Esophagus mucosa (tissue), 1 donor: ENCODE measurements at places on chromosomes 5 and 9. TPM values are rescaled to one million over a fixed set of nuclear protein-coding genes. Genes with fewer than 3 reads are reported as not detected.

GRCh38 chr5:109756543-109757185 lies 66.9 kb downstream of the MAN2A1 start:
- ATAC-seq = no peak

- ATAC-seq = no peak
Observed at GRCh38 chr5:147051193-147051592, 172.6 kb upstream of the PPP2R2B start.

- peak; percentile 70 for ATAC-seq
Observed at GRCh38 chr5:1950708-1951103, 68.0 kb upstream of the IRX4 start.

DNA sequence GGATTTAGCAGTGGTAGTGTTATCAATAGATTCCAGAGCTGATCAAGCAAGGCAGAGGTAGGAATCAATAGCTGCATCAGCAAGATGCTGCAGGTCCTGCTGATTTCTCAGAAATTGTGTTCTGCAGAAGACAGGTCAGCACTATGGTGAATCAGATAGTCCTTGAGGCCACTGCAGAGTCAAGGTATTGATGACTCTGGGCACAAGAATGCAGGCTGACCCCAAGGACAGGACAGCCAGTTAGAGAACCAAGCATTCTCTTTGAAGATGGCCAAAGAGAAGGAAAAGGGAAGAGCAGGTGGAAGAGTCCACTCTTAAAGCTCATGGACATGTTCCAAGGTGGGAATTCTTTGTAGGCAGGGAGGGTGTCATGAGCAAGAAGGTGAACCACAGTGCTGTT lies 28.0 kb downstream of the PRUNE2 start:
- no peak for ATAC-seq

DNA sequence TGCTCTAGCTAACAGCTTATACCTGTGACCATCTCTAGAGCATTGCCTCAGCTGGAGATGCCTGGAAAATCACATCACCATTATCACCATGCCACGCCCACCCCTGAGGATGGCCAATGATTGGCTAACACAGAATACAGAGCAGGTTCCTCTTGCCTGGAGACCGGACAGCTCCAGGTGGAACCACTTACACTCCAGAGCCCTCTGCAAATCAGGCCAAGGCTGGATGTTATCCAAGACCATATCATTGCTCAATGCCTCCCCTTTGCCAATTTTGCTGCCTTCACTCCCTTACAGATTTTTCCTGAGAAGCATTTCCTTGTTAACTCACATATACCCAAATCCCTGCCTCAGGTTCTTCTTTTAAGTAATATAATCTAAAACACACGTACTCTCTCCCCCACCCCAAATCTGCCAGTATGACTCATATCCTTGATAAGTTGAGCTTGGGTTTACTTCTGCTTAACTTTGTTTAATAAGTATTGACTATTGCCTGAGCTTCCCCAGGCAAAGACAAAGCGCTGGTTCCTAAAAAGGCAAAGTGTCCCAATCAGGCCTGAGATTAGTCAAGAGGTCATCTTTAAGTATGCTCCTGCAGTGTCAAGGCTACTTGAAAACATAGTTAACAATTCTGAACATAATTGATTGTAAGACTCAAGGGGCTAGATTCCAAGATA lies 309.6 kb downstream of the EPB41L4A start:
- ATAC-seq = peak; percentile 99

DNA sequence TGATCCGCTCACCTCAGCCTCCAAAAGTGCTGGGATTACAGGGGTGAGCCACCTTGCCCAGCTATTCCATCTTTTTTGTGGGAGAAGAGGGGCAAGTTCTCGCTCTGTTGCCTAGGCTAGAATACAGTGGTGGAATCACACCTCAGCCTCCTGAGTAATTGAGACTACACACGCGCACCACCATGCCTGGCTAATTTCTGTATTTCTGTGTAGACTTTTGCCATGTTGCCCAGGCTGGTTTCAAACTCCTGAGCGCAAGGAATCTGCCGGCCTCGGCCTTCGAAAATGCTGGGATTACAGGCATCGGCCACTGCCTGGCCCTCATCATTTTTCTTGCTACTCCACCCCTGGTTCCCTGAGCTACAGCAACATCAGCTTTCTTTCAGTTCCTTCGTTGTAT lies 2.8 kb upstream of the NOL6 start:
- ATAC-seq = no peak

DNA sequence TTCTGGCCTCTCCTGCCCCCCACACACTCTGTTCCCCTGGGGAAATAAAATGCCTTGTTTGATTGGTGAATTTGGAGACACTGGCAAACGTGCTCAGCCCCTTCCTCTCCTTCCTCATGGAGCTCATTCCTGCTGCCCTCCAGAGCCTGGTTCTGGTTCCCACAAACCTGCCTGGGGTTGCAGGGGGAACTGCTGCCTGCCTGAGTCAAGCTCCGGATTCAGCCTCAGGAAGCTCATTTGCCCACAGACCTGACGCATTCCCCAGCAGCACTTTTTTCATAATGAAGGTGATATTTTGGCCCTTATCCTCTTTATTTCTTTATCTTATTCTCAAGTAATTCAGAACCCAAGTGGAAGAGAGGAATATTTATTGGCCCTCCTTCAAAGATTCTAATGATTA lies 140.5 kb downstream of the TTLL11 start:
- no peak for ATAC-seq

DNA sequence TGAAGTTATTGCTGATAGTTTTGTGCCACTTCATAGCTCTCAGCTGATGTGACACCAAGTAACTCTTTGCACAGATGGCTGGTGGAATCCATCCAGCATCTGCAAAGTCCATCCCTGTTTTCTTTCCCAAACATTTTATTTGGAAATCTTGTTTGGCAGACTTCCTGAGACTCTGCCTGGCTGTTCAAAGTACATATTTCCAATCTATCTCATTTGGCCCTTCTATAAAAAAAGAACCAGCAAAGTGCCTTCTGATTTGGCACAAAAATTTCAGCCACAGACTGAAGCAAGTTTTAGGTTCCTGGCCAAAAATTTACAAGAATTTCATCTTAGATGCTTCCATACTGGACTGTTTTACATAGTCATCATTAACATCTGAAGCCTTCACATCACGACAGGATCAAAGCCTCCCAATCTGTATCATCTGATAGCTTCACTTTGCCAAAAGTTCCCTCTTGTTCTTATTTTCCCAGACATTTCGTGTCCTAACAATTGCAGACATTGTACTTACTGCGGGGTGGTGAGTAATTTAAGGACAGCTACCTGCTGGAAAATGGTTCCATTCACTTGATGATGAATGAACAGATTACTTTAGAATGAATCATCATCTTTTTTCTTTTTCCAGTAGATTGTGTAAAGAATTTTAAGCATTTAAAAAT lies 377.3 kb downstream of the KIAA0825 start:
- ATAC-seq = no peak

GRCh38 chr5:56050551-56051255 lies 55.9 kb upstream of the IL6ST start:
- no peak for ATAC-seq

DNA sequence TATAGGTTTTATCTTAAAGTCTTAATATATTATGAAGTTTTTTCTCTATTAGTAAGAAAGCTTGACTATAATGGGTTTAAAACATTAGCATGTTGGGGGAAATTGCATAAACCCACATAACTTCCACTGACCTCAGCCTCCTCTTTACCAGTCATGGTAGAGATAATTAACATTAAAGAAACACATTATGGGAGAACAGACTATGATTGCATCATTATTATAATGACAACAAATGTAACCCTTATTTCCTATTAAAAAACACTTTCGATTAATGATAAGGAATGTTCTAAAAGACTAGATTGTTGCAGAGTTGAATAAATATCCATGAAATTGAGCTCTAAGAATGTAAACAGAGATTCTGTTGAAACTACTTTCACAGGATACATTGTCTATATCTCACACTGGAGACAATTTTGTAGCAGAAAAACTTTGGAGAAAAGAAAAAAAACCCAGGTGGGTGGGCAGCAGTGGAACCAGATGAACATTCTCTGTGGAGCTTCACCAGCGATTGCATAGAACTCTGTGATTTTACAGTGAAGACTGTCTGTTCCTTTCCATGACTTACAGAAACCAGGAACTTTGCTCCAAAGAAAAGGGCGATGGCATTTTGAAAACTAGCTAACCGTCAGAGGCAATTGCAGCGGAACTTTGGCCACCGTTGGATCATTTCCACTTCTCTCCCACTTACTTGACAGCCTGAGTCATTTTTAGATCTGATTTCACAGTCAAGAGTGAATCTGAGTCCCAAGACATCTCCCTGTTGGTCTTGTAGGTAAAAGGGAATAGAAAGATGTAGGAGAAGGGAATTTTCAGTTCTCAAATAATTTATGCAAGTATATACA lies 21.0 kb upstream of the ERAP2 start:
- no peak for ATAC-seq

- peak; percentile 87 for ATAC-seq
Observed at GRCh38 chr9:134992755-134993124, 75.0 kb upstream of the FCN1 start.

DNA sequence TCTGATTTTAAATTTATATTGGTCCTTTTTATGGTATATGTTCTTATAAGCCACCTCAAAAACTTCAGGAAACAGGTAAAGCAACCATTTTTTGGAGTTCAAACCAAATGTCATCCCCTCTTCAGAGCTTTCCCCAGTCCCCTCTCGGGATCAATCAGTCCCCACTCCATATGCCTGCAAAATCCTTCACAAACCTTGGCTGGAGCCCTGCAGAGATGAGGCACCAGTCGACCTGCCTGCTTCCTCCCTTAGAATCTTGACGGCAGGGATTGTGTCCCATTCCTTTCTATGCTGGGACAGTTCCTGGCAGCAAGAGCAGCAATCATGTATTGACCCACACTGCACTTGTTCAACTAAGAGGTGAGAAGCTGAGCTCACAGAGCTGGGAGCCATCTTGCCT lies 22.6 kb downstream of the B4GALT1 start:
- ATAC-seq = no peak

DNA sequence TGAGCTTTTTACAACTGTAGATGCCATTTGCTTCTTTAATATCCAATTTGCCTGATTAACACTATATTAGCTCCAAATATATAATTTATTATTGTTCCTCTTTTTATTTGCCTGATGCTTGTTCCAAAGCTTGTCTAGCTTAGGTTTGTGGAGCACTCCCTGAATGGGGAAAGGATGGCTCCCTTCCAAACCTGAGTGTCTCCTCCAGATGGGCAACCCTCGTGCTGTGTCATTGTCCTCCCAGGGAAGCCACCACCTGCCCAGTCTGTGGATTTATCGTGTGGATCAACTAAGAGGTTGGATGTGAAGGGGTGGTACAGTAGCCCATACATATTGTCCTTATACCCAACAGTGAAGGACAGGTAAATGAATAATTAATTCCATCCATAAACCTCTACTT lies 404.9 kb downstream of the CDK5RAP2 start:
- no peak for ATAC-seq

GRCh38 chr5:35908228-35908627 lies 30.2 kb downstream of the CAPSL start:
- no peak for ATAC-seq

GRCh38 chr9:120715389-120715924 lies 1.2 kb upstream of the MEGF9 start:
- ATAC-seq = peak; percentile 56

DNA sequence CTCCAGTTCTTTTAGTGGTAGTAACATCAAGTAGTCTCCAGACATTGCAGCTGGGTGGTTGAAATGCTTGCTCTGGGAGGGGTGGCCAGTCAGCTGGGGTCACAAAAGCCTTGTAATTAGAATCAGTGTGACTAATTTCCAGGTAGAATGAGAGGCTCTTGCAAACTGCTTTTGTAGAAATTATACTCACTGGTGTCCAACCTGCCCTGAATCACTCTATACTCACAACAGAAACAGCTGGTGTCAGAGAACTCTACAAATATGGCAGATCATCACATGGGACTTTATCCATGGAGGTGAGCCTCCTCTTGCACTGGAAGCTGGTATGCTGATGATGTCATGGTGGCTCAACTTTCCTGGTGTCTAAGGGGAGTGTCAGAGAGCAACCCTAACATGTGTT lies 71.3 kb downstream of the SH3TC2 start:
- peak; percentile 66 for ATAC-seq

GRCh38 chr5:56026863-56027300 lies 32.1 kb upstream of the IL6ST start:
- ATAC-seq = no peak

DNA sequence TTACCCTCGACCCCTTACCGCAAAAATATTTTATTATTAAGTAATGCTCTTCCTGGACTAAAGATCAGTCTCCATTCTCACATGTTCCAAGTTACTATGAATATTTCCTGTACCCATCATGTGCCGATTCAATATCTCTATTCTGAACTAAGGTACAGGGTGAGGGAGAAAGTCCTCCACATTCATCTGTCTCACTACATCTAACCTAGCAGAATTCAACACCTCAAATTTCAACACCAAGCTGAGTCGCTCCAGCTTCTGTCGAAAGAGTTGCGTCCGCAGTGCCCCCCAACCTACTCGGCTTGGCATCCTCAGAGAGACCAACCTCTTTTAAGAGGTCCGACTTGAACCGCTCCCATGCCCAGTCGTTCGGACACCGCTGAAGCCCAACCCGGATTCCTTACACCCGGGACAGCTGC lies 1.0 kb downstream of the CERT1 start:
- peak; percentile 10 for ATAC-seq

DNA sequence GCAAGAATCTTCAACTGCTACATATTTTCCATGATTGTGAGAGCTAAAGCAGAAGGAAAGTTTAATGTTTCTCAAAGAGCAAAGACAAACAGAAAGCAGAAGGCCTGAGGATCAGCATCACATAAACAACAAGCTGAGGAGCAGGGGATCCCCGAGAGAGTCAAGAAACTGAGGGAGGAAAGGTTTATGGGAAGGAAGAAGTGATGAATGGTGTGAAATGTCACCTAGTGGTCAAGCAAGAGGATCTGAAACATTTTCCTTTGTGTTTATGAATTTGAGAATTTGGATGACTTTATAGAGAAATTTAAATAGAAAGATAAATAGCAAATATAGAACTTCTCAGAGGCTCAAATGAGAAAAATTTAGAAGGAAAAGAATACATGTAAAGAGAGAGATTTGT lies 481.9 kb downstream of the CHSY3 start:
- no peak for ATAC-seq

- no peak for ATAC-seq
Observed at GRCh38 chr5:96588539-96588938, 73.6 kb upstream of the CAST start.

GRCh38 chr5:44774279-44774880 lies 34.4 kb upstream of the MRPS30 start:
- ATAC-seq = no peak

DNA sequence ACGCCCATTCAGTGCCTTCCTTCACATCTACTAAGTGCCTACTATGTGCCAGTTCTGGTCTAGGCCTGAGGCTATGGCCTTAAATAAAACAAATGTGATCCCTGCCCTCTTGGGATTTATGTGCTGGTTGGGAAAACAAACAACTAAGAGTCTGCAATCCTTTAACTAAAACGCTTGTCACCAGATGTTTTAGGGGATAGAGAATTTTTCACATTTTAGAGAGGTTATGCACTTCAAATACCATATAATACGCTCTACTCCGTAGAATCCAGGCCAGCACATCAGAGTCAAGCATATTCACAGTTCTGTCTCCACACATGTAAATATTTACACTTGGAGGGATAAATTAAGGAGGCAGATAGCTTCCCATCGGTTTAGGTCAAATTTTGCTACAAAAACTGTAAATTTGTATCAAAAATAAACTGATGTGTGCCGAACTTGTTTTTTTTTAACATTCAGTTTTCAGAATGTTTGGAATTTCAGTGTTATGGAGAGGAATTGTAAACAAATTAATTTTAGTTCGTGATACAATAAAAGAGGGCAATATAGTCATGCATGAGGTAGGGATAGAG lies 22.0 kb upstream of the ADRA1B start:
- no peak for ATAC-seq

The CTXN3 gene
- 0.24 TPM for total RNA-seq

The CDH9 gene
- total RNA-seq = not detected

The RAI14 gene
- 9.8 TPM for total RNA-seq

The C5 gene
- 3.1 TPM for total RNA-seq

The TRPM3 gene
- not detected for total RNA-seq

The SLC25A2 gene
- 0.24 TPM for total RNA-seq

The LMX1B gene
- total RNA-seq = not detected
